ENCODE measurements at places on chromosomes 13 and 19. TPM values are rescaled to one million over a fixed set of nuclear protein-coding genes. Genes with fewer than 3 reads are reported as not detected.

NLRP7 gene
- not detected for total RNA-seq

ZNF548 gene
- 14.7 TPM for total RNA-seq

SYCN gene
- 0.33 TPM for total RNA-seq

TYROBP gene
- not detected for total RNA-seq

KLC3 gene
- 0.49 TPM for total RNA-seq

ATP4A gene
- not detected for total RNA-seq

OR10H1 gene
- not detected for total RNA-seq

DNA sequence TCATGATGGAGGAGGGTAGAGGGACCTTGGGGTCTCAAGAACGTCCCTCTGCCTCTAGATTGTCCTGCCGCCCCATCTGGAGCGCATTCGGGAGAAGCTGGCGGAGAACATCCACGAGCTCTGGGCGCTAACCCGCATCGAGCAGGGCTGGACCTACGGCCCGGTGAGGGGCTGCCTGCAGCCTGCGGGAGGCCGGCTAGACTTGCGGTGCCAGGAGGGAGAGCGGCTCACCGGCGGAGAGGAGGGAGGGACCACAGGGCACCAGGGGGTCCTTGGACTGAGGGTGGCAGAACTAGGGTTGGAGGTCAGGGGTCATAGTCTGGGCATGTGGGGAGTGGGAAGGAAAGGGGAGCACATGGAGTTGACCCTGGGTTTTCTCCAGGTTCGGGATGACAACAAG is 29.9 kb downstream of the RYR1 start:
- no peak overlapping the region for H3K27ac ChIP-seq
- no peak overlapping the region for H3K4me3 ChIP-seq
- DNase-seq, result no peak
- H3K27me3 ChIP-seq, result no peaks in the 10 kb centered on the region

GRCh38 chr13:102900193-102900608 is 54.4 kb downstream of the ERCC5 start:
- H3K27ac ChIP-seq, result no peak overlapping the region
- no peaks in the 10 kb centered on the region for H3K4me1 ChIP-seq
- DNase-seq, result no peak
- no peak overlapping the region for H3K4me3 ChIP-seq

- no peak for DNase-seq
- no peak overlapping the region for H3K27ac ChIP-seq
- no peaks in the 10 kb centered on the region for H3K27me3 ChIP-seq
- H3K4me3 ChIP-seq, result no peak overlapping the region
- H3K36me3 ChIP-seq, result no peaks in the 10 kb centered on the region
Measured at GRCh38 chr13:19153782-19154450, 27.7 kb downstream of the TUBA3C start.

GRCh38 chr13:46753137-46753536 is 43.8 kb downstream of the ESD start:
- no peak for DNase-seq
- no peaks in the 10 kb centered on the region for H3K27me3 ChIP-seq
- no peaks in the 10 kb centered on the region for H3K4me1 ChIP-seq
- no peak overlapping the region for H3K4me3 ChIP-seq
- H3K36me3 ChIP-seq, result no peaks in the 10 kb centered on the region

DNA sequence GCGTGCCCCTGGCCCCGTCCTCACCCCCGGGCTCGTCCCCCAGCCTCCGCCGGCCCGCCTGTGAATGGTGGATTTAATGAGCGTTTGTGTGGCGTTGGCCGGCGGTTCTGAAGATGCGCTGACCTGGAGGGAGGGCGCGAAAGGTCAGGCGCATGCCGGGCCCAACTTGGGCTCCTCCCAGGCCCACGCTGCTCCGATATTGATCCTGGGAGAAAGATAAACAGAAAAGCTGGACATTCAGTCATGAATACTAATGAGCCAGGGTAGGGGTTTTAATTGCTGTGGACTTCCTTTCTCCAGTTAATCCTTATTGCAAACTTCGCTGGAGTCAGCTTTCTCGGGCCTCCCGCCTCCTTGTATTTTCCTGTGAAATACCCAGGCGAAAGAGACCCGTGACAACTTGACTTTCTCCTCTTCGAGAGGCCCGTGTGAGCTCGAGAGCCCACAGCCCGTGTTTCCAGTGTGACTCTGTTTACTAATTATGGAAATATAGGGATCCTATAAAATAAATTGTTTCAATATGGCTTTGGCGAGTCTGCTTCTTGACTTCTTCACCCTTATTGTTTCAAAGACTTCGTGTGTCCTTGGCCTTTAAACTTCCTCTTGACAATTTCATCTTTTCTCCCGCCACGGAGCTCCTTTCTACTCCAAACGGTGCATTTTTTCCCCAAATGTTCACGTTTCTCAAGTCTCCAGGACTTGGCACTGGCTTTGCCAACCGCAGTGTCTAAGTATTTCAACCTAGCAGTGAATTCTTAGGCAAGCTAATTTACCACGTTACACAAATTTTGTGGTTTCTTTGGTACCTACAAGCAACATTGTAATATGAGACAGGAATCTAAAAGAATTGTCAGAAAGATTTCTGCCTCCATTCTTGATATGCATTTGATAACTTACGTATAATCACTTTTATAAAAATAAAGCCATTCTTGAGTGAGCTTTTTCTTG is 10.5 kb downstream of the ZIC2 start:
- H3K36me3 ChIP-seq, result no peaks in the 10 kb centered on the region
- DNase-seq, result no peak
- H3K4me3 ChIP-seq, result no peak overlapping the region
- no peaks in the 10 kb centered on the region for H3K27me3 ChIP-seq
- peak overlapping the region; percentile 75 for H3K27ac ChIP-seq

DNA sequence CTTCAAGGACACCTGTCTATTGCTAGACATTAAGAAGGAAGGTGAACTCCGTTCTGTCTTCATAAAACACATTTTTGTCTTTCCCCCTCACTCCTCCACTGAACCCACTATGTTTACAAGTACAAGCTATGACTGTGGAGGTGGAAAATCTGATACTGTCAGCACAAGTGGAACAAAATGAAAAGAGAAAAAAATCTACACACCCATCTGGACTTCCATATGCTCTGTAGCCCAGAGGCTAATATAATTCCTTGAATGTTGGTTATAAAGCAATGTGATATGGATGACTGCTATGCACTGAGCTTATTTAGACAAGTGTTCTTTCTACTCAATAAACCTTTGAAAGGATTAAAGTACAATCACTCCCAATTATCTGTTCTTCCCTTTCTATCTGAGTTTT is 713.5 kb downstream of the DIAPH3 start:
- H3K4me3 ChIP-seq, result no peak overlapping the region
- H3K27ac ChIP-seq, result no peak overlapping the region
- no peaks in the 10 kb centered on the region for H3K27me3 ChIP-seq
- DNase-seq, result no peak
- H3K4me1 ChIP-seq, result no peaks in the 10 kb centered on the region
- no peaks in the 10 kb centered on the region for H3K36me3 ChIP-seq

GRCh38 chr13:51838240-51838846 is 6.6 kb downstream of the TMEM272 start:
- no peak for DNase-seq
- no peak overlapping the region for H3K27ac ChIP-seq
- no peaks in the 10 kb centered on the region for H3K4me1 ChIP-seq

GRCh38 chr13:29801102-29801501 is 49.3 kb downstream of the UBL3 start:
- no peaks in the 10 kb centered on the region for H3K36me3 ChIP-seq
- no peak overlapping the region for H3K4me3 ChIP-seq
- H3K27ac ChIP-seq, result no peak overlapping the region
- DNase-seq, result no peak

DNA sequence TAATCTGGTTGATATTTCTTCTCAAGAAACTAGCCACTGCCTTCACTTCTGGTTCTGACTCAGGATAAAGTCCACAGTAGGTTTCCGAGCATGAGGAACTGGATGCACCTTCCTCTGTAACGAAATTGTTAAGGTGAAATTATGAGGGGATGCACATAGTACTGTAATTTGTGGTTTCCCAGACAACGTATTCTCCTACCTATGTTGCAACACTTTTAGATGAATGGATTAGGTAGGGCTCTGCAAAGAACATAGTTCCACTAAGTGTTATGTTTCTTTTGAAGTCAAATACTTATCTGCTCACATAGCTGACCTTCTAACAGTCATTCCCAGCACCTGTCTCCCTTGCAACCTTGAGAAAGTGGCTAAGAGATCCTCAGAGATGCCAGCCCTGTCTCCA is 5.7 kb upstream of the ZC3H13 start:
- H3K27me3 ChIP-seq, result no peaks in the 10 kb centered on the region
- no peaks in the 10 kb centered on the region for H3K4me1 ChIP-seq
- no peak overlapping the region for H3K27ac ChIP-seq
- no peak overlapping the region for H3K4me3 ChIP-seq
- DNase-seq, result no peak

- H3K36me3 ChIP-seq, result no peaks in the 10 kb centered on the region
- no peaks in the 10 kb centered on the region for H3K4me1 ChIP-seq
- no peak overlapping the region for H3K4me3 ChIP-seq
- no peak for DNase-seq
- no peaks in the 10 kb centered on the region for H3K27me3 ChIP-seq
Measured at GRCh38 chr19:10915130-10916091, 13.0 kb downstream of the YIPF2 start.

- no peak overlapping the region for H3K4me3 ChIP-seq
- no peaks in the 10 kb centered on the region for H3K4me1 ChIP-seq
- H3K36me3 ChIP-seq, result no peaks in the 10 kb centered on the region
- H3K27ac ChIP-seq, result no peak overlapping the region
- DNase-seq, result no peak
- H3K27me3 ChIP-seq, result no peaks in the 10 kb centered on the region
Measured at GRCh38 chr19:2815923-2816322, 3.7 kb upstream of the ZNF554 start.

DNA sequence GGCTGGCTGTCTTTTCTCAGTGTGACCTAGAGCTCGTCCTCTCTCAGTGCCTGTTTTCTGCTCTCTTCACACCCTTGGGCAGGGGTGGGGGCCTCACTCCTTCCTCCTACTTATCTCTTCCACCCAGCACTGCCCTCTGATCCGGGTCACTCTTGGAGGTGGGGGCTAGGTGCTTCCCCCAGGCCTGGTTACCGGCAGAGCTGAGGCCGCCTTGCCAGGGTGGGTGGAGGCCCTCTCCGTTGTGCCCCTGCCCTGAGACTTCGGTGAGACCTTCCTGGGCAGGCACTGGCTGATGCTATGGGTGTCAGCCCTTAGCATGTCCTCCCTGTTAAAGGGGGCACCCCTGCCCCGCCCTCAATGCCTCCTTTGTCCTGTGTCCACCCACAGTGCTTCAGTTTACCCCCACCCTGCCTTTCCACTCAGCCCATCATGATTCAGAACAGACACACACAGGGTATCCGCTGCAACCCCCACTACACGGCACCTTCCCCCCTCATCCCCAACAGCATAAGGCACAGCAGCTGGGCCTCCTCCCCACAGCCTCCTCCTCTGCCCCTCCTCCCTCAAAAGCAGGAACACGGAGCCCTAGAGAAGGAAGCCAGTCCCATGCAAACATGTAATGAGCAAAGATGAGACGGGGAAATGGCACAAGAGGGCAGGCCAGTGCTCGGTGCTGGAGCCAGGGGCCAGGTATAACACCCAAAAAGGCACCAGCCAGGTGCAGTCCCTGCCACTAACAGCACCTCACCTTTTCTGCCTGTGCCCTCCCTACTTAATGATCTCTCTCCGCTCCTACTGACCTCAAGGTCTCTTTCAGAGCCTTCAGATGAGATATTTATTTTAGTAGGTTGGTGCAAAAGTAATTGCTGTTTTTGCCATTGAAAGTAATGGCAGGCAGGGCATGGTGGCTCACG is 9.8 kb downstream of the ZGLP1 start:
- no peaks in the 10 kb centered on the region for H3K36me3 ChIP-seq
- H3K27me3 ChIP-seq, result no peaks in the 10 kb centered on the region
- no peak overlapping the region for H3K4me3 ChIP-seq
- no peaks in the 10 kb centered on the region for H3K4me1 ChIP-seq
- no peak overlapping the region for H3K27ac ChIP-seq

DNA sequence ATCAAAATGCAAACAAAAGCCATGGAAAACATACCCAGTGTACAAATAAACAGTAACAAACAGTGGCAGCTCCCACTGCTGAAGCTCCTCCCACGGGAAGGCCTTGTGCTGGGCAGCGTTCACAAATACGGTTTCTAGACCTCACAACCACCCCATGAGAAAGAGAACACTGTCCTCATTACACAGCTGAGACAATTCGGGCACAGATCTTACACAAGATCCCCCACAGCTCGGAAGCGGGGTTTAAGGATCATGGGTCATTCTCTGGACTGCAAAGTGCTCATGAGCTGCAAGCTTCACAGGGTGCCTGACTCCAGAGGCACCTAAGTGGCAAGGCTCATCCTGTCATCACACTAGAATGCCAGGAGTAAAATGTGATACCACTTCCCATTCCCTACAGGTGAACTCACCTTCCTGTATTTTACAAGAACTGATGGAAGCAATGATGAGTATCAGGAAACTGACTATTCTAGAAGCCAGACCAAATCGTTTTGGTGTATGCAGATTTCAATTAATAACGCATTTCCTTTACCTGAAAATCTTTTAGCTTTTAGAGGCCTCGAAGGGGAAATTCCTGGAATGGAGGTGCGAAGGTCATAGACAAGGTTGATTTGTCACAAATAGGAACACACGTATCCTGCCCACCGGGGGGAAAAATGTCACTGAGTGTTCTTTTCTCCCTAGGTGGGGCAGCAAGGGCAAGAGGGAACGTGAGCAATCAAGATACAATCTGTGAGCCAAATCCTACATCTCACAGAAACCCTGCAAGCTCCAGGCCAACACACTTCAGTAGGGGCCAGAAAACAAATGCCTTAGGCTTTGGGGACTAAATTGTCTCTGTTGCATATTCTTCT is 41.2 kb downstream of the STK24 start:
- H3K4me1 ChIP-seq, result peaks cover 6% of the 10 kb centered on the region
- H3K36me3 ChIP-seq, result no peaks in the 10 kb centered on the region
- DNase-seq, result no peak
- no peak overlapping the region for H3K27ac ChIP-seq
- H3K27me3 ChIP-seq, result no peaks in the 10 kb centered on the region
- no peak overlapping the region for H3K4me3 ChIP-seq

DNA sequence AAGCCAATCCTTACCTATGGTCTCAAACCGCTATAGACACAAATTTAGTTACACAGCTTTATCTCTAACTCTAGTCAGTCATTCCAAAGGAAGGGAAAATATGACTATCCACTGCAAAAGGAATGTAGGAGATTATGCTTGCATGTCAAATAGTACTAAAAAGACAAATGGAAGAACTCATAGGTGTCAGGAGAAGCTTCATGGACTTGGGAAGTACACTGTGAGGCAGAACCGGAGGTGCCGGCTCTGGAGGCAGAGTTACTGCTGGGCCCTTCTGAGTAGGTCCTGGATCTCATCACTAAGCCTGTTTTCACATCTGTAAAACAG is 97.5 kb downstream of the FOXO1 start:
- no peaks in the 10 kb centered on the region for H3K27me3 ChIP-seq
- no peaks in the 10 kb centered on the region for H3K4me1 ChIP-seq
- H3K27ac ChIP-seq, result no peak overlapping the region
- DNase-seq, result no peak
- H3K4me3 ChIP-seq, result no peak overlapping the region

GRCh38 chr13:63408331-63409189 is 1992.9 kb upstream of the PCDH20 start:
- DNase-seq, result no peak
- H3K36me3 ChIP-seq, result no peaks in the 10 kb centered on the region
- no peak overlapping the region for H3K27ac ChIP-seq
- H3K4me1 ChIP-seq, result no peaks in the 10 kb centered on the region
- H3K27me3 ChIP-seq, result no peaks in the 10 kb centered on the region
- H3K4me3 ChIP-seq, result no peak overlapping the region
